Esophagus squamous epithelium (tissue), 5 donors: ENCODE measurements at places on chromosomes 6 and 20. TPM values are rescaled to one million over a fixed set of nuclear protein-coding genes. Genes with fewer than 3 reads are reported as not detected.
A peak's percentile ranks its signal among the peaks of the same experiment; 100 is the strongest.

GSTA3 gene
- not detected for total RNA-seq

GTSF1L gene
- not detected for total RNA-seq

BHLHE23 gene
- total RNA-seq, result not detected

OLIG3 gene
- not detected for total RNA-seq

SF3B5 gene
- total RNA-seq, result 135 TPM

PDE7B gene
- 6.1 TPM for total RNA-seq

LPA gene
- 0.57 TPM for total RNA-seq

SLC17A3 gene
- total RNA-seq, result not detected

CNKSR3 gene
- total RNA-seq, result 10.2 TPM

DNA sequence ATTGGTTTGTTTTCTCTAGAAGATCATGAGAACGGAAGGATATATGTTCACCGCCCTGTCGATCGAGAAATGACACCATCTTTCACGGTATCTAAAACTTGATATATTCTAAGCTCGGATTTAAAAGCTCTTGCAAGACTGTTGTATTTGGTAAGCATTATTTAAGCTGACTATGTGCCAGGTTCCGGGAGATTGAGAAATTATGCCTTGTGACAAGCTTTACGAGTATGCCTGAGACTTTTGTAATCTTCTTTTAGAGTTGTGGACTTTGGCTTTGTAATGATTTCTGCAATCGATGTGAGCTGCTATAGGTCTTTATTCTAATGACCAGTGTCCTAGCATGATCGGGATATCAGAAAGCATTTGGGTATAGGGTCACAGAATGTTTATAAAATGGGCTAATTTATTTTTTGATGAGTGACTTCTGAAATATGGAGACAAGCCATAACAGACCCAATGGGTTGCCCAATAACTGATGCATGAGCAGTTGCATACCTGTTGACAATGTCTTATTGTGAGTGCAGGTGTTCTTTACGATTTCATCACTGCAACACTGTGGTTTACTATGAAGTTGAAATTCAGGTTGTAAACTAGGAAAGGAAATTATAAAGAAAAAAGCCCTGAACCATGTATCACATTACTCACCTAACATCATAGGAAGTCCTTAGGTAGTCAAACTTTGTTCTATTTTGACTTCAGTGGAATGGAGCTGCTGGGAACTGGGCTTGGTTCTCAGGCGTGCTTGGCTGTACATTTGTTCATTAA is 14.0 kb downstream of the CDH26 start:
- H3K27ac ChIP-seq, result peak overlapping the region; percentile 65
- H3K27me3 ChIP-seq, result no peaks in the 10 kb centered on the region
- no peak overlapping the region for H3K4me3 ChIP-seq
- DNase-seq, result no peak
- no peaks in the 10 kb centered on the region for H3K36me3 ChIP-seq

DNA sequence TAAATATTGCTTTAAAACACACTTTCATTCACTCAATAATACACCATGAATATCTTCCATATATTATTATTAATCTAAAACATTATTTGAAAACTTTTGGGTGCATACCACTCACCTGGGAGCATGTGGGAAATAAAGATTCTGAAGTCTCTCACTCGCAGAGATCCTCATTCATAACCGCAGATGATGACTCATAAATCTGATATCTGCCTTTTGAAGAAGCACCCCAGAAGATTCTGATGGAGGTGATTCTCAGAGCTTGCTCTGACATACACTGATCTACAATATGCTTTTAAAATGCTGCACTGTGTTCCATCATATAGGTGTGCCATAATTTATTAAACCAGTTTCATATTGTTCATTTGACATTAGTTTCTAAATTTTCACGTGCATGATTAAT is 135.0 kb upstream of the SGK1 start:
- H3K27ac ChIP-seq, result no peak overlapping the region
- H3K4me3 ChIP-seq, result no peak overlapping the region
- no peak for DNase-seq
- H3K4me1 ChIP-seq, result peaks cover 74% of the 10 kb centered on the region
- H3K27me3 ChIP-seq, result no peaks in the 10 kb centered on the region

- H3K27ac ChIP-seq, result no peak overlapping the region
- peaks cover 8% of the 10 kb centered on the region for H3K4me1 ChIP-seq
- no peaks in the 10 kb centered on the region for H3K27me3 ChIP-seq
Observed at GRCh38 chr6:113381959-113382358, 475.2 kb upstream of the MARCKS start.

- H3K36me3 ChIP-seq, result no peaks in the 10 kb centered on the region
- H3K27ac ChIP-seq, result no peak overlapping the region
- DNase-seq, result no peak
- H3K27me3 ChIP-seq, result no peaks in the 10 kb centered on the region
- H3K4me3 ChIP-seq, result no peak overlapping the region
Observed at GRCh38 chr6:45297320-45297719, 30.8 kb upstream of the RUNX2 start.

DNA sequence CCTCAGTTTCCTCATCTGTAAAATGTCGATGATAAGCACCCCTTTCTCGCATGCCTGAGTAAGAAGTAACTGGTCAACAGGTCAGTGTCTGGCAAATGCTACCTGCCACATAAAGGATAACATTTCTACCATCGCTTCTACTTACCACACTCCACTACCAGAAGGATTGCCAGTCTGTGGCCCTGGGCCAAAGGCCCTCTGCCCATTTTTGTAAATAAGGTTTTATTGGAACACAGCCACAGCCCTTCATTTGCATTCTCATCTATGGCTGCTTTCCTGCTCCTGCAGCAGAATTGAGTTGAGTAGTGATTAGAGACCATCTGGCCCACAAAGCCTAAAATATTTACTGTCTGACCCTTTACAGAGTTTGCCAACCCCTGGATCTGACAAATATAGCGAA is 121.8 kb downstream of the TOX2 start:
- H3K4me3 ChIP-seq, result no peak overlapping the region
- H3K27me3 ChIP-seq, result peaks cover 14% of the 10 kb centered on the region
- no peak for DNase-seq
- peaks cover 5% of the 10 kb centered on the region for H3K4me1 ChIP-seq

DNA sequence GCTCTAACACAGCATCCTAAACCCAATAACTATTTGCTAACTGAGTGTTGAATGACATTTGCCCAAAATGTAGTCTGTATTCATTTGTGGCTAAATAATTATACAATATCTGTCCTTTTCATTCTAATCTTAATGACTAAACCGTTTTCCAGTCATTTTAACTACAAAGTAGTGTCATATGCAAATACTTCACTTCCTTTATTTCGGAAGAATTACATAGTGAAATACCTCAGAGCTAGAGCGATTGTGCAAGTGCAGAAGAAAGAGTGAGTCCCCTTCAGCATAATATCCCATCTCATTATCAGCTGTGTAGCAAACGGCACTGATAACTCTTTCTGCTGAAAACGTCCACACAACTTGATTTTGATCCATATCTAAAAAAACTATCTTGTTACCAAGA is 66.2 kb downstream of the ROS1 start:
- no peak overlapping the region for H3K4me3 ChIP-seq
- H3K27ac ChIP-seq, result no peak overlapping the region
- H3K36me3 ChIP-seq, result no peaks in the 10 kb centered on the region
- no peak for DNase-seq
- no peaks in the 10 kb centered on the region for H3K4me1 ChIP-seq

DNA sequence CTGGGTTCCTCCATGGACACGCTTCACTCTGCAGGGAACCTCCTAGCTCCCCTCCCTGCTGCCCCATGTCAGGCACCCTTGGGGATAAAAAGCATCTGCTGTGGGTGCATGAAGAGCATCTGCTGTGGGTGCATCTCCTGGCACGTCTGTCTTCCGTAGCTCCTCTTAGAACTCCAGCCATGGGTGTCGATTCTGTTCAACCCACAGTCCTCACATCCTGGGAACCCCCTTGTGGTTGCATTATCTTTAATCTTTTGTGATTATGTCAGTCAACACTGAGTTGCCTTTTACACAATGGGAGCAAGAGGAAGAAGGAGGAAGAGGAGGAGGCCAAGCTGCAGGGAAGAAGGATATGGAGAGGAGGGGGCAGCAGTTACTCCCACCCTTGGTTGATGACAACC is 24.1 kb upstream of the CCR6 start:
- no peak overlapping the region for H3K27ac ChIP-seq
- H3K36me3 ChIP-seq, result no peaks in the 10 kb centered on the region
- no peak overlapping the region for H3K4me3 ChIP-seq
- DNase-seq, result no peak
- no peaks in the 10 kb centered on the region for H3K4me1 ChIP-seq

GRCh38 chr6:163686301-163686700 is 271.8 kb downstream of the QKI start:
- H3K4me1 ChIP-seq, result no peaks in the 10 kb centered on the region
- H3K27me3 ChIP-seq, result no peaks in the 10 kb centered on the region
- H3K27ac ChIP-seq, result no peak overlapping the region
- DNase-seq, result no peak
- no peak overlapping the region for H3K4me3 ChIP-seq
- no peaks in the 10 kb centered on the region for H3K36me3 ChIP-seq

DNA sequence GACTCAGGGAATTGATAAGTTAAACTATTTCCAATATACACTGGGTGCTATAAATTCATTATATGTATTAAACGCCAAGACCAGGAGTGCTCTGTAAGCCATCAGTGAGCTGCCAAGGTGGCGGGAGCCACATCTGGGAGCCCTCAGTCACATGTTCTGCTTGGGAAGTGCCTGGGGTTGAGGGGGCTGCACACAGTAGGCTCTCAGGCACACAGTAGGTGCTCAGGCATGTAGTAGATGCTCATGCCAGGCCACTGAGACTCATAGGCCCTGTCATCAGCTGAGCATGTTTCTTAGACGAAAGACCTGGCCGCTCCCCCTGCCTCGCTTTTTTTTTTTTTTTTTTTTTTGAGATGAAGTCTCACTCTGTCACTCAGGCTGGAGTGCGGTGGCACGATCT is 83.3 kb upstream of the BHLHE23 start:
- no peak for DNase-seq
- H3K36me3 ChIP-seq, result no peaks in the 10 kb centered on the region
- H3K4me3 ChIP-seq, result no peak overlapping the region
- H3K27ac ChIP-seq, result no peak overlapping the region

- H3K27me3 ChIP-seq, result no peaks in the 10 kb centered on the region
- H3K27ac ChIP-seq, result no peak overlapping the region
- no peaks in the 10 kb centered on the region for H3K4me1 ChIP-seq
- H3K36me3 ChIP-seq, result no peaks in the 10 kb centered on the region
- no peak for DNase-seq
- H3K4me3 ChIP-seq, result no peak overlapping the region
Observed at GRCh38 chr6:170480050-170480692, 72.9 kb downstream of the PSMB1 start.

DNA sequence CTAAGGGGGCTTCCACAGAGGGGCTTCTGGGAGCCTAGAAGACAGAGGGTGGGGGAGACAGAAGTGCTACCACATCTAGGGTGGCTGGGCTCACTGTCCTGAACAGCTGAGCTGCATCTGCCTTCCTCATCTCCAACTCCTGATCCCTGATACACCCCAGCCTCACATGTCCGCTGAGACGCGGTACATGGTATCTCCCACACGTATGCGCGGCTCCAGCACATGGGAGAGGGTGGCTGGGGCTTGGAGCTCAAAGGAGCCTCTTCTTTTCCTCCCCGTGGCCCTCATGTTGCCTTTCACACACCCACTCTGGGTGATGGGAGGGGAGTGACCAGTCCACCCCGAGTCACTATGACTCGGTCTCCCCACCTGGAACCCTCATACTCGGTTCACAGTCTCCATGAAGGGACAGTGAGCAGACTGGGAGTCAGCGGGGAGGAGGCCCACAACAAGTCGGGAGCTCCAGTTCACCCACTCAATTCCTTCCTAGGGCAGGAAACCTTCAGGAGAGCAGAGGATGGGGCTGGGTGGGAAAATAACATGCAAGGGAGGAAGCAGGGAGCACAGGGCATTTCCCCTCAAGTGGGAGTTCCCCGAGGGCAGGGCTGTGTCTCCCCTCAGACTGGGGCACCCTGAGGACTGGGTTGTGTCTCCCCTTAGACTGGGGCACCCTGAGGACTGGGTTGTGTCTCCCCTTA is 61.7 kb downstream of the MRPL14 start:
- H3K4me1 ChIP-seq, result peaks cover 20% of the 10 kb centered on the region
- no peak overlapping the region for H3K4me3 ChIP-seq
- H3K27me3 ChIP-seq, result no peaks in the 10 kb centered on the region
- H3K27ac ChIP-seq, result no peak overlapping the region
- no peak for DNase-seq
- no peaks in the 10 kb centered on the region for H3K36me3 ChIP-seq

GRCh38 chr6:149929422-149929821 is 6.5 kb upstream of the RAET1G start:
- H3K36me3 ChIP-seq, result no peaks in the 10 kb centered on the region
- H3K4me3 ChIP-seq, result no peak overlapping the region
- H3K4me1 ChIP-seq, result peaks cover 11% of the 10 kb centered on the region
- no peak overlapping the region for H3K27ac ChIP-seq

DNA sequence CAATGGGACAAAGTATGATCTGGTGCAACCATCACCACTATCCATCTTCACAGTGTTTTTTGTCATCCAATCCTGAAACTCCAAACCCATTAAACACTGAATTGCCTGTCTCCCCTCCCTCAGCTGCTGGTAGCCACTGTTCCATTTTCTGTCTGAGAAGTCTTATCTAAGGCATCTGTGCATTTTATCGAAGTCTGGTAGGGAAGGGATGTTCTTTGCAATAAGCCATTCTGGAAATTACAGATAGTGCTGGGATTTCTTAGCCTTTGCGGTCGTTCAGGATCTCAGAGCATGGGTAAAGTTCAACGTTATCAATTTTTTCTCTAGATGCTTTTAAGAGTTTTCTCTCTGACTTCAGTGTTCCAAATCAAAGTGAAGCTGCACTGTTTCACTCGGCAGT is 24.1 kb downstream of the KIF25 start:
- H3K4me1 ChIP-seq, result no peaks in the 10 kb centered on the region
- no peaks in the 10 kb centered on the region for H3K27me3 ChIP-seq
- no peak overlapping the region for H3K27ac ChIP-seq
- DNase-seq, result no peak

DNA sequence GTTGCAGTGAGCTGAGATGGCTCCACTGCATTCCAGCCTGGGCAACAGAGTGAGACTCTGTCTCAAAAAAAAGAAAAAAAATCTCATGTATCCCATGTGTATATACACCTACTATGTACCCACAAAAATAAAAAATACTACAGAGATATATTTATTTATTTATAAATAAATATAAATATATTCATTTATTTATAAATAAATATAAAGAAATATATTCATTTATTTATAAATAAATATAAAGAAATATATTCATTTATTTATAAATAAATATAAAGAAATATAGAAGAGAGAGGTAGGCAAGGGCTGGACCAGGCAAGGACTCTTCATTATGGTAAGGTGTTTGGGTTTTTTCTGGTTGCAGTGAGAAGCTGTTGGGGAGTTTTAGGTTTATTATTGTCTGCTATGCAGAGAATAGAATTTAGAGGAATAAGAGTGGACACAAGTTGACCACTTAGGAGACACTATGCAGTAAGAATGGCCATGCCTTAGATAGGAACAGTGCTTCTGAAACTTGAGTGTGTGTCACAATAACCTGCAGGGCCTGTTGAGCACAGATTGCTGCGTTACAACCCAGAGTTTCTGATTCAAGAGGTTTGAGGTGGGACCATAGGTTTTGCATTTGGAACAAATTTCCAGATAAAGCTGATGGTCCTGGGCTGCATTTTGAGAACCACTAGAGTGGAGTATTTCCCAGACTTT is 254.2 kb downstream of the EYA4 start:
- no peaks in the 10 kb centered on the region for H3K4me1 ChIP-seq
- no peak for DNase-seq
- H3K36me3 ChIP-seq, result no peaks in the 10 kb centered on the region
- no peaks in the 10 kb centered on the region for H3K27me3 ChIP-seq
